Neural progenitor cell (in vitro differentiated cells): ENCODE measurements at places on chromosomes 2 and 18.
A peak's percentile ranks its signal among the peaks of the same experiment; 100 is the strongest.

DNA sequence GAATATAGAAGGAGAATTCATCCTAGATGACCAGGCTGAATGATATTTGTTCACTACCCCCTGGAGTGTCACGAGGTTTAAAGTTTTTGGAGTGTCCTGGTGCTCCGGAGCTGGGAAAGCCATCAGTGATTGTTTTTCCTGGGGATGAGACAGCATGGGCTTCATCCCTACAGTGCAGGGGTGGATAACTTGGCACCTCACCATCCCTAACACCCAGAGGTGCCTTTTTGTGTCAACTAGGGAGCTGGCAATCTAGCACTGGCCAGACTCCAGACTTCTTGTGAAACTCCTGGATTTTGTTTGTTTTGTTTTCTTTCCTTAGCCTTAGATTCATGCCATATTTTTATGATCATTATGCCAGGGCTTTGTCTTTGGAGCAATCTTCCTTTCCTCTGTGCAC lies 164.8 kb downstream of the PRKCE start:
- DNase-seq = no peak

DNA sequence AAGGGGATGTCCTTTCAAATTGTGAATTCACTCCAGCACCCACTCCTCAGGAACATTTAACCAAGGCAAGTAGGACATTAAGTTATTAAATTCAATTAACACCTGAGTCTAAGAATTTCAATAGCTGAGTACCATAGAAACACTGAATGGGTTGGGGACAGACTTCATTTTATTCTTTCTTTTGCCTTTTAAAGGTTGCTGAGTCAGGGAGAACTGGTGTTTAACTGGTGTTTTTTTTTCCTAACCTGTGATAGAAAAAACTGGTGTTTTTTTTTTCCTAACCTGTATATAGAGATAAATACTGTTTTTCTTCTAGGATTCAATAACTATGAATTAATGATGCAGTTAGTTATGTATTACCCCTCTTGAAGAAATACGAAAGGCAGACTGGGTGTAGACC lies 38.9 kb downstream of the TTC27 start:
- DNase-seq = no peak

- no peak for DNase-seq
Measured at GRCh38 chr2:230643576-230644291, 68.9 kb upstream of the CAB39 start.

DNA sequence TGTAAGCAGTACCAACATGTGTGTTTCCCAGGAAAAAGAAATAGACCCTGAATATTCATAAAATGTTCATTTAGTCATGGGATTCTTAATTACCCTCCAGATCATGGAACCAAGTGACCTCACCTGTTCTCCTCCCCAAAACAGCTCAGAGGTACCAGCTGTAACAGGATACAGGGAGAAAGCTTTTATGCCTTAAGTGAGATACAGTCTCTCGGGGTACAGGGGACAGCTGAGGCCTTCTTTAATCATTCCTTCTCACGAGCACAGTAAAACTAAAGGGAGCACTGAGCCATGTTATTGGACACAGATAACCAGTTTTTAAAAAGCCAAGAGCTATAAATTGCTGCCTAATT lies 16.6 kb downstream of the EPHA4 start:
- DNase-seq = no peak

DNA sequence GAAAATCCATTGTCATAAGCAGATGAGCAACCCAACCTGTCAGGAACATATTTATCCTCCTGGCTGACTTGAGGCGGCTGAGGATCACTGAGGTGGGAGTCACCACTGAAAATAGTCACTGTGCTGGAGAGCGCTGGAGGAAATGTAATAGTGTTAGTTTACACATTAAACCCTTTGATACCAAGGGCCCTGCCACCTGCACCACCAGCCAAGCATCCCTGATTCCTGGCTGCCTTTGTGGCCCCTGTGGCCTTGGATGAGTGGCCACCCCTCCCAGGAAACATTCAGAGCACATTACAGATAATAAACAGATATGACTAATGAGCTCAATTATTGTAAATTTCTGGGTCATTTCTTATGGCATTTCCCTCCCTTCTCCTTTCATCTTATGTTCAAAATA lies 105.9 kb downstream of the LYPD1 start:
- DNase-seq = no peak

- no peak for DNase-seq
Measured at GRCh38 chr2:235627682-235628081, 133.8 kb downstream of the AGAP1 start.

DNA sequence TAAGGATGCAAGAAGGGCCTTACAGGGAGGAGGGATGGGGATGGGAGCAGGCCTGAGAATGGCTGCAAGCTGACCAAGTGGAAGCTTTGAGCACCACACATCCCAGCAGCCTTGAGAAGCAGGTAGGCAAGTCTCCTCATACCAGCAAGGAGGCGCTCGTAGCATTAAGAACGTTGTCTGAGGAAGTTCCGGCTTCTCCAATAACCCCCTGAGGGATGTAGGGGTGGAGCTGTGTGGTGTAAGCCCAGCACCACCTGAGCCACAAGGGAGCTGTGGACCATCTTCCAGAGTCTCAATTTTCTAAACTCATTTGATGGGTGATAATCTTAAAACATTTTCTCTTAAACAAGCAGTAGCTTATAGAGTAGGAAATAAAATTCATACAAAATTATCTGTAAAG lies 50.6 kb downstream of the ST3GAL5 start:
- DNase-seq = peak; percentile 40

DNA sequence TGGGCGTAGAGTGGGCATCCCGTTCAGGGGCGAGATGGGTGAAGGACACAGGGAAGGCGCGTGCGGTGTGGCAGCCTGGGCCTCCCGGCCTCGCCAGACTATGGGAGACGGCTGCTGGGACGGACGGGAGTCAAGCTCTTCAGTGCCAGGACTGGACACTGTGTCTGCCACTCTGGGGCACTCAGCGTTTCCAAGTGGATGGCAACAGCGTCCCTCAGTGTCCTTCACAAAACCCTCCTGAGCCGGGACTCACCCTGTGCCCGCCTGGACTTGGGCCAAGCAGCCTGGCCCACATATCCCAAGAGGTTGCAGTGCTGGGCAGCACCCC lies 16.3 kb upstream of the BOK start:
- DNase-seq = no peak

DNA sequence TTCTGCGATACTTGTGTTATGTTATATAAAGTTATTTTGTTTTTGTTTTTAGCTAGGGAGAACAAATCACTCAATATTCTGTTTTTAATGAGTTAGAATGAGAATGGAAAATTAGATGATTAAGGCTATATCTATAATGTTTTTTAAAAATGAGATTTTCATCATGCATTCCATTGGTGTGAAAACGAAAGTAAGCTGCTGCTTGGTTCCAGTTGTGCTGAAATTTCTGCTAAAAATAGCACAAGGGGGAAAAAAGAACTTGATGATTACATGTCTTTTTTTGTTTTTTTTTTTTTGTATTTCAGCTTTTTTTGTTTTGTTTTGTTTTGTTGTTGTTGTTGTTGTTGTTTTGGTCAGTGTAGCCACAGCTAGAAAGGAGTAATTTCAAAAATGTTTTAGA lies 242.6 kb upstream of the KCNJ3 start:
- no peak for DNase-seq

GRCh38 chr2:168624028-168624427 lies 168.0 kb downstream of the CERS6 start:
- DNase-seq = no peak

GRCh38 chr2:70124983-70125480 lies 37.8 kb downstream of the PCBP1 start:
- DNase-seq = peak; percentile 81

DNA sequence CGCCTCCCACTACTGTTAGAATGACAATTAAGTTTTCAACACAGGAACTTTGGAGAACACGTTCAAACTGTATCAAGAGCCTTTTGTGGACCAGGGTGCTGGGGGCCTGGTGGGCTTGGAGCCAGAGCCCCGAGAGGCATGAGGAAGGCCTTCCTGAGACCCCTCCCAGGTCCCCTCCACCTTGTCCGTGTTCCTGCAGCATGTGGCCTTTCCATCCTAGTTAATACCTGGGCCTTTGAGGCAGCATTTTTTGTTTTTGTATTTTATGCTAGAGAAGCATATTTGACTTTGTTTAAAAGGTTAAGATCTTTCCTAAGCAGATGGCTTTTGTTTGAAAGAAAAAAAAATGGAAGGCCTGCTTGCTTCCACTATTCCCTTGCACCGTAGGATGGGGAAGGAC lies 68.0 kb downstream of the INPP4A start:
- DNase-seq = no peak

DNA sequence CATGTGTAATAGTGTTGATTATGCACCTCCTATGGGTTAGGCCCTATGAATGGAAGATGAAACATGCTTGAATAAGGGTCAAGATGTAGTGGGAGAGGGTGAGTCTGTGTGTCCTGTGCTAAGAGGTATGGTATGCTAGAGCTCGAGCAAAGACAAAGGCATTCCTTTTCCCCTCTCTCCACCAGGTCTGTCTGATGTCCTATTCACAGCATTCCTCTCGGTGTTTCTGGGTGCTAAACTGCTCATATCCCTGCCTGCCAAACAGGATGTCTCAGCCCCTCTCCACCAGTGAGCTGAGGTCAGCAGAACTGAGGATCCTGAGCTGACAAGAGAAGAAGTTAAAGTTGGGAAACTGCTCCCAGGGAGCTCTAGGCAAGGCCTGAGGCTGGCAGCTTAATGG lies 344.9 kb downstream of the TSN start:
- DNase-seq = no peak

DNA sequence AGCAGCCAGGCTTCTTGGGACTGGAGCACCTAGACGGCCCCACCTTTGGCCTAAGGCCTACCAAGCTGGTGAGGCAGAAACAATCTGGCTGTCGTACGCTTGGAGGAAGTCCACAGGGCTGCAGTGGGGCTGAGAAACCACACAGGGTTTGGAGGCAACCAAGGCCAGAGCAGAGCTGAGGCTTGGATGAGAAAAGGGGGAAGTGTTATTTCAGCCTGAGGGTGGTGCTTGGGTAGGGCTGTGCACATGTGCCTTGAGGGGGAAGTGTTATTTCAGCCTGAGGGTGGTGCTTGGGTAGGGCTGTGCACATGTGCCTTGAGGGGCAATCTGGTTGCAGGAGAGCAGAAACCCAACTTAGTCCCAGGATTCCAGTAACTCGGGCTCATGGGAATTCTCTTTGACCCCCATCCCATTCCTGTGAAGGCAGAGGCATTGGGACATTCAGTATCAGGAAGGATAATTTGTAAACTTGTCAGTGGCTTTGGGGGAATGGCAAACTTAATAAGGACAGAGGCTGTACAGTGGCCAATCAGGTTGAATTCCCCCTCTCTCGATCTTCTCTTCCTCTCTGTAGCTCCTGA lies 971 bp upstream of the FBXO41 start:
- DNase-seq = no peak

DNA sequence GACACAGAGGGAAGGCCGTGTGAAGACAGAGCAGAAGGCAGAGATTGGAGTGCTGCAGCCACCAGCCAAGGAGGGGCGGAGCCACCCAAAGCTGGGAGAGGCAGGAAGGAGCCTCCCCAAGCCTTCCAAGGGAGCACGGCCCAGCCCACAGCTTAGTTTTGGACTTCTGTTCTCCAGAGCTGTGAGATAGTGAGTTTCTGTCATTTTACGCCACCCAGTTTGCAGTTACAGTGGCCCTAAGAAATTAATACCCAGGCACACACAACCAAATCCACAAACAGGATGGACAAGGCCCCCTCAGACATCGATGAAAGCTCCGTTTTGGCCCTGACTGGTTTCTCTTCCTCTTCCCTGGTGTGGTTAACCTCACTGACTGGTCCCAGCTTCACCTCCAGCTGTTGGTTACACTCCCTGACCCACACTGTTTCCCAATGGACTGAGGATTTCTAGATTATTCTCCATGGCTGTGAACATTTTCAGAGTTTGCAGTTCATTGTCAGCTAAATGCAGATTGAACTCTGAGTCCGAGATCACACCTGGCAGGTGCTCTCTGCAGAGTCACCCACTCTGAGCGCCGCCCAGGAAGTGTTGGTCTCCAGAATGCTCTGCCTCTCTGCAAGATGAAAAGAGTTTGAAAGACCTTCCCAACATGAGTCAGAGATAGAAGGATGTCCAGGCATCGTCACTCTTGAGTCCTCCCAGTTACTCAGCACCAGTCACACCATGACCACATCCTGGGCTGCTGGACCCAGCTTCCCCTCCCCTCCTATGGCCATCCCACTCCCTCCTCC lies 100.2 kb downstream of the TWIST2 start:
- no peak for DNase-seq

GRCh38 chr18:27353273-27353672 lies 168.2 kb upstream of the CHST9 start:
- no peak for DNase-seq

DNA sequence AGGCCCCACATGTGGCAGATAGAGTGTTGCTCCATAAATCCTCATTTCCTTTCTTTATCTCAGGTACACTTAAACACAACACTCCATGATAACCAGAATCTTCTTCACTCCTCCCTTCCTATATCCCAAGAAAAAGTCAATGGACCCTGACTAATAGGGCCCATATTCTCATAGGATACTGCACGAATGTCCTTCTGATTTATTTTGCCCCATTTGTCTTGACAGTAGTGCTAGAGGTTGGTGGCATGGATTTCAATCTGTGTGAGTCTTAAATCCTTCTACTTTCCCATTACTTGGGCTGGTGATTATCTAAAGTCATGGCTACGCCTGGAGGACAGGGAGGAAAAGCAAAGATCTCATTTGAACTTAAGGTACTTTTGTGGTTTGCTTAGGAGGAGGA lies 156.0 kb downstream of the ACOXL start:
- no peak for DNase-seq

DNA sequence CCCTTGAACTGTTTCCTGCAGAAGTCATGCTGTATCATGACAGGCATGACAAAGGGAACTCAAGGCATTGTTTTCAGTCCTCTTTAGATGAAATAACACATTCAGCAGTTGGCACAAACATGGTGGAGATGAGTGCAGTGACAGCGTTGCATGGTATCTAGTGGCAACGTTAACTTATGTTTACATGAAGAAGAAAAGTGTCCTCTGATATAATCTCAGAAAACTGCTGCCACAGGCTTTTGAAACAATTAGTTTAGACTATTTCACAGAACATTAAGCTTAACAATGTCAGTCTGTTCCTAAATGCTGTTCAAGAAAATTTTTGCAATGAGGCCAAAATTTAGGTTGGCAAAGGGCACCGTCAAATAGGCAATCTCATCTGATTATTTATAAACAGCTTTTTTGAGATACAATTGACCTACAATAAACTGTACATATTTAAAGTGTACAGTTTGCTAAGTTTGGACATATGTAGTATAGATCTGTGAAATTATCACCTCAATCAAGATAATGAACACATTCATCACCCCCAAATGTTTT lies 64.7 kb downstream of the LYPD6B start:
- no peak for DNase-seq

DNA sequence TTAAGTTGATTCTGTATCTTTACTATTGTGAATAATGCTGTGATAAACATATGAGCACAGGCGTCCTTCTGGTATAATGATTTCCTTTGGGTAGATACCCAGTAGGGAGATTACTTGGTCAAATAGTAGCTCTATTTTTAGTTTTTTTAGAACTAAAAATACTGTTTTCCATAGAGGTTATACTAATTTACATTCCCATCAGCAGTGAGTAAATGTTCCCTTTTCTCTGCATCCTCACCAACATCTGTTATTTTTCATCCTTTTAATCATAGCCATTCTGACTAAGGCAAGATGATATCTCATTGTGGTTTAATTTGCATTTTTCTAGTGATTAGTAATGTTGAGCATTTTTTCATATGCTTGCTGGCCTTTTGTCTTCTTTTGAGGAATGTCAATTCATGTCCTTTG lies 35.1 kb downstream of the PMS1 start:
- no peak for DNase-seq
